ENCODE measurements at places on chromosomes 2 and 18.
A peak's percentile ranks its signal among the peaks of the same experiment; 100 is the strongest.

GRCh38 chr2:989781-990467, 39.3 kb downstream of the SNTG2 start:
- DNase-seq, result no peak

DNA sequence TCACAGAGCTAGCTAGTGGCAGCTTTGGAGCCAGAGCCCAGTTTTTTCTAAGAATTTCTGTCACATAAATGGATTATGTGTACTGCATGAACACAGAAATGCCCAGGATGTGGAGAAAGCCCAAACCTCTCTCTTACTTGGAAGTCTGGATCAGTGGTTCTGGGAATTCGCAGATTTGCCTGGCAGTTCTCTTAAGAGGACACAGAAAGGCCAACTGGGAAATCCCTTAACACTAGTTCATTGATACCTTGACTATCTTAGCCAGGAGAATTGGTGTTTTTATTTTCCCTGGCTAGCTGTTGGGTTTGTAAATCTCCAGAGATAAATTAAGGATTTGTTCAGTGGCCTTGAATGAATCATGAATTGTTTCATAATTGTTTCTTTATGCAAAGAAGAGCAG, 95.3 kb downstream of the DPP10 start:
- no peak for DNase-seq

- DNase-seq, result no peak
Observed at GRCh38 chr2:205563646-205564045, 118.7 kb upstream of the NRP2 start.

DNA sequence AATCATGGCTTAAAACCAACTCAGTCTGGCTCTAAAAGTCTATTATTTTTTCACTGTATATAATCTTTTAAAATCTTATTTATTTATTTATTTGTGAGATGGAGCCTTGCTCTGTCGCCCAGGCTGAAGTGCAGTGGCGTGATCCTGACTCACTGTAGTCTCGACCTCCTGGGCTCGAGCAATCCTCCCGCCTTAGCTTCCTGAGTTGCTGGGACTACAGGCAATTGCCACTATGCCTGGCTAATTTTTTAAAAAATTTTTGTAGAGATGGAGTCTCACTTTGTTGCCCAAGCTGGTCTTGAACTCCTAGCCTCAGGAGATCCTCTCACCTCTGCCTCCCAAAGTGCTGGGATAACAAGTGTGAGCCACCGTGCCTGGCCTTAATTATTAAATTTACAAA, 14.5 kb downstream of the GORASP2 start:
- no peak for DNase-seq

DNA sequence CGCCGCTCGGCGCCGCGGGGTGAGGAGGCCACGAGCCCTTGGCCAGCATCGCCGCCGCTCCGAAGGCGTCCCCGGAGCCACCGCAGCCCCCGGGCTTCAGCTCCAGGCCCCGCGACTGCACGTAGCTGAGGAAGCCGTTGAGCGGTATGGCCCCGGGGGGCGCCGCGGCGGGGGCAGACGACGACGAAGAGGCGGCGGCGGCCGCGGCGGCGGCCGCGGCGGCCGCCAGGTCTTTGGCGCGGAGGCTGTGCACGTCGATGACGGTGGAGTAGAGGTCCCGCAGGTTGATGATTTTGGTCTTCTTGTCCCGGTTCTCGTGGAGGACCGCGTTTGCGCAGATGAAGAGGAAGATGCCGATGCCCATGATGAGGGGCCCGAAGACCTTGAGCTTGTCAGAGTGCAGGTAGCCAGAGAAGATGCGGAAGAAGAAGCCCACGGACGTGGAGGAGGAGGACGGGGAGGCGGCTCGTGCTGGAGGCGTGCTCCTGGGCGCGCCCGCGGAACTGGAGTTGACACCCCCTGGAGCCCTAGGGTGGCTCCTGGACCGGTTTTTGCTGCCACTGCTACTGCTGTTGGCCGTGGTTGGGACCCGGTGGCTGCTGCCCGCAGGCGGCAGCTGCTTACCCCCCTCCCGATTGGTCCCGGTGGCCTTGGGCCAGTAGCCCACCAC, 4.0 kb downstream of the TMEM200C start:
- no peak for DNase-seq

GRCh38 chr2:52779446-52779845, 988.2 kb upstream of the CHAC2 start:
- no peak for DNase-seq

- no peak for DNase-seq
Observed at GRCh38 chr2:31764169-31764568, 183.4 kb upstream of the SRD5A2 start.

DNA sequence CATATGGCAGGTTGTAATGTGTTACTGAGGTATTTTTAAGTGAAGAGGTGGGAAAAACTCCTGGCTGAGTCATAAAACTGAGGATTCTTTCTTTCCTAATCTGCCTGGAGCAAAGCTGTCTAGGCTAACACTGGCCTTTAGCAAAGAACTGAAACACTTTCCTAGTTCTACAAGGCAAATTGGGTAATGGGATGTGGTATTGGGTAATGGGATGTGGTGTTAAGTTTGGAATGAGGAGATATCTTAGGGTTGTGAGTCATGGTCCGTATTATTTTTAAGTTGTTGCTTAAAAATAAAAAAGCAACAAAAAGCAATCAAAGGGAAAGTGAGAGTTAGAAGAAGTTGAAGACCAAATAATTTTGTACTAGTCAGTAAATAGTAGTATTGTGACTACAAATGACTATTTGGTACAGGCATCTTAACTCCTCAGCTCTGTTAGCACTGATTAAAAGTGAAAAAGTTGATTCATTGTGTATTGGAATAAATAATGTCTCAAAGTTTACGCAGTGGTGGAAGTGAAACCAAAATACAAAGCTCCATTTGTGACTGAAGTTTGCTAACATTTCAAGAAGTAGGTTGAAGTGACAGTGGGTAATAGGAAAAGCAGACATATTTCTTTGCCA, 216.8 kb downstream of the CAMKMT start:
- no peak for DNase-seq

DNA sequence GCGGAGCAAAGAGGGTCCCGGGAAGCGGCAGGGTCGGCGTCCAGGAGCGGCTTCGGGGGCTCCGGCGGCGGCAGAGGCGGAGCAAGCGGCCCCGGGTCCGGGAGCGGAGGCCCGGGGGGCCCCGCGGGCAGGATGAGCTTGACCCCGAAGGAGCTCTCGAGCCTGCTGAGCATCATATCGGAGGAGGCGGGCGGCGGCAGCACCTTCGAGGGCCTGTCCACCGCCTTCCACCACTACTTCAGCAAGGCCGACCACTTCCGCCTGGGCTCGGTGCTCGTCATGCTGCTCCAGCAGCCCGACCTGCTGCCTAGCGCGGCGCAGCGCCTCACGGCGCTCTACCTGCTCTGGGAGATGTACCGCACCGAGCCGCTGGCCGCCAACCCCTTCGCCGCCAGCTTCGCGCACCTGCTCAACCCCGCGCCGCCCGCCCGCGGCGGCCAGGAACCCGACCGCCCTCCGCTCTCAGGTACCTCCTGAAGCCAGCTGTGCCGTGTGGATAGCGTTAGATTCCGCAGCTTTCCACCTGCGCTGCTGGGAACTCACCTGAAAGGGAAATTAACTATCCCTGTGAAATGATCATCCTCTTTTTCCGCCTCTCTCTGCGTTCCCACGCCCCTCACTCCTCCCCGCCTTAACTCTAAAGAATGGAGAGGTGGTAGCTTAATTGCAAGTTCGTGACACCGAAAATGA, 472 bp downstream of the CNOT11 start:
- peak; percentile 65 for DNase-seq

DNA sequence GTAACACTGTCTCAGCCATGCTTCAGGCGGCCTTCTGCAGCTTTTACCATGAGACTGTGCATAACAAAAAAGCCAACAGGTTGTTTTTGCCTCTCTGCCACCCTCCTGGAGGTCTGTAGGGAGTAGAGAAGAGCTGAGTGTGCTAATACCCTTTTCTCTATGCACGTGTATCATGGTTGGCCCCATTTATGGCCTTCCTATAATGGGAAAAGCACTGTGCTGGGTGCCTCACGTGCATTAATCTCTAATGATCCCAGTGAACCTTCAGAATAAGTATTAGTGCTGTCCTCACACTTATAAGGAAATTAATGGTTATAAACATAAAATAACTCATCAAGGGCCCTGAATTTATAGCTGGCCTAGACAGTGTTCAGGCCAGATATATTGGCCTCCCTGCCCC, 164.2 kb downstream of the CDH20 start:
- no peak for DNase-seq

GRCh38 chr2:85669549-85669948, 1.6 kb upstream of the SFTPB start:
- DNase-seq, result no peak

GRCh38 chr2:9082158-9082557, 78.7 kb upstream of the MBOAT2 start:
- no peak for DNase-seq

- DNase-seq, result no peak
Observed at GRCh38 chr2:186543561-186544131, 46.2 kb upstream of the ITGAV start.

DNA sequence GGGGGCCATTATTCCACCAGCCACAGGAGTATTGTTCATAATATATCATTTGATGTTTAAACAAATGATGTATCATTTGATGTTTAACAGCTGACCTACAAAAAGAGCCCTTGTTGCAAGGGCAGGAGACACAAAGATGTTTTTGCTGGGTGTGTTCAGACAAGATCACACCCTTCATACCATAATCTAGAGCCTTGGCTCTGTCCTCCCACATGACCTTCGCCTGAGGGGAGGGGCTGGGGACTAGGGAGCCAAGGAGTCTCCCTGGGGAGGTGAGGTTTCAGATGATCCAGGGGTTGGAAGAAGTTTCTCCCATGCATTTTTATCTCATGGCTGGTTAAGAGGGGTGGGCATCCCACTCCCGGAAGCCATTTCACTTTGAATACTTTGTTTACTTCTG, 33.5 kb downstream of the CDC42EP3 start:
- no peak for DNase-seq

GRCh38 chr2:75186821-75187220, 12.5 kb downstream of the TACR1 start:
- no peak for DNase-seq

DNA sequence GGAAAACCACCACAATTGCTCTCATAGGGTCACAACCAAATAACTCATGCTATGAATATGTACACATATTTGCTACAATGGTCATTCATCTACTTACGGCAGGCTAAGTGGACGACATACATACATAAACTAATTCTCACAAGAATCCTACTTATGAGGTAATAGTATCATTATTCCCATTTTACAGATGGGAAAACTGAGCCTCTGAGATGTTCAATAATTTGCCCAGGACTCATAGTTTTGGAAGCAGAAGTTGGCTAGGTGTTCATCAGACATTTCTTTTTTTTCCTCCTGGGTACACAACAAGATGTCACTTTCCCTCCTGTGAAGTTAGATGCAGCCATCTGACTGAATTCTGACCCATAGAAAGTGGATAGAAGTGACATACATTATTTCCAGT, 89.0 kb upstream of the PKDCC start:
- no peak for DNase-seq

GRCh38 chr2:84925724-84926376, 20.4 kb downstream of the TMSB10 start:
- DNase-seq, result peak; percentile 99

GRCh38 chr2:119550346-119550745, 6.1 kb downstream of the CFAP221 start:
- no peak for DNase-seq

DNA sequence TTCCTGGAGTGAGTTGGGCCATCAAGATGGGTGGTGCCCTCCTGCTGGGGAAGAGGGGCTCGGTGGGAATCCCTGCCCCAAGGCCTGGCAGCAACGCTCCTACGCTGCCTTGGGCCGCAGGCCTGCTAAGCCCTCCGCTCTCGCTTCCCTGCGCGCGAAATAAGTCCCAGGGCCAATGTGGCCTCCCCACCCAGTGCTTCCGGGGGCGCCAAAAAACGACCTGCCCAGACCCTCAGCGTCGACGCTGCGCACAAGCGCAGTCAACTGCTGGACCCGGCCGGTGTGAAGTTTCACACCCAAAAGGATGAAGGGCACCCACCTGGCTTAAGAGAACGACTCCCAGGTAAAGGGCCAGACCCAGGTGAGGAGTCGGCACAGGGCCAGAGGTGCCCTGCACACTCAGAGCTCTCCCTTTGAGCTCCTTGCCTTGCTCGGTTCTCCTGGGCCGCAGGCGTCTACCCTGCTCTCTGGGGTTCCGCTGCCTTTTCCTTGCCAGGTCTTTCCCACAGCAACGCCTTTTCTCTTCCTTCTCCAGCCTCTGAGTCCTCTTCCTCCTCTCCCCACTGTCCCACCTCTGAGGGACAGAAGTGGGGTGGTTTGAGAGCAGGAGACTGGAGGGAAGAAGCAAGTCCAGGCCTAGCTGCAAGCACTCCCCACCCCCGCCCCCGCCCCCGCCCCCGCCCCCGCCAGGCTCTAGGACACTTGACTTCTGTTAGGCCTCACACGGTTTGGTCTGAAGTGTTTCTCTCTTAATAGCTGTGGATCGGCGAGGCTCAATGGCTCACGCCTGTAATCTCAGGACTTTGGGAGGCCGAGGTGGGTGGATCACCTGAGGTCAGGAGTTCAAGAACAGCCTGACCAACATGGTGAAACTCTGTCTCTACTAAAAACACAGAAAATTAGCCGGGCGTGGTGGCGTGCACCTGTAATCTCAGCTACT, at the start of gene DNAJC5G:
Gene DNAJC5G (plus strand): TSS at position 223 of the 940 bp plus-strand sequence. CDS start 1,296 bp downstream, outside the sequence.
- DNase-seq, result no peak

- no peak for DNase-seq
Observed at GRCh38 chr2:136098441-136098840, 19.5 kb downstream of the CXCR4 start.

DNA sequence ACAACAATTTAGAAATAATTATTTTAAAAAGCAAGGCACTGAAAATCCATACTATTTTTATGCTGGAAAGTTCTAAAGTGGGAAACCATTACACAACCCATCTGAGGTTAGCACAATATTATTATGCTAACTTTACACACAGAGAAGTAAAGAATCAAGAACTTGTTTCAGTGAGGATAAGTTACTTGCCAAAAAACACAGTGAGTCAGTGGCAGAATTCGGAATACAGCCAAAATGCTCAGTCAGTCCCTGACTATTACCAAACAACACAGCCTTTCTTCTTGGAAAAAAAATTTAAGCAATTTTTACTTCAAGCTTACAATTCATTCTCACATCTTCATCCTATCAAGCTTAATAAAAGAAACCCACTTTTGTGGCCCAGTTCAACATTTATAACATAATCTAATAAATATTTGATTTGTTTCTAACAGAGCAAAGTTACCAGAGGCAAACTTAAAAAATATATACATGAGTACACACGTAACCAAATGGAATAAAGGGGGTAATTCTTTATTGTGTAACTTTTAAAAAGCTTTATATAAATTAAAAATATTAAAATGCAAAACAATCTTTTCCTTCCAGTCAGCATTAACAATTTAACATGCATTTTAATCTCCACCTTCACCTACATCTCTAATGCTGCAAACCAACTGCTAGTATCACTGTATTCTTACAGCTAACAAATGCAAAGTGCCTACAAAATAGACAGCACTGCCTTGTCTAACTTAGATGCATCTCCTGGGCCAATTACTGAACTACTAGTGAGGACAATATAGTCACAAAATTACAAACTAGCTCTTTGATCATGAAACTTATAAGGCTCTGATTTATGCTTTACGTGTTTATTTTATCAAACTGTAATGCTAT, 55.2 kb downstream of the CCDC88A start:
- DNase-seq, result no peak
